Neural progenitor cell (in vitro differentiated cells): ENCODE measurements at places on chromosomes 7 and 10. TPM values are rescaled to one million over a fixed set of nuclear protein-coding genes. Genes with fewer than 3 reads are reported as not detected.

Gene OPTN
- total RNA-seq: 13.9 and 15.4 TPM in 2 replicates

Gene OPALIN
- total RNA-seq: not detected in 2 replicates

Gene SHTN1
- total RNA-seq: 13.2 and 17.3 TPM in 2 replicates

Gene FGL2
- total RNA-seq: not detected in 2 replicates

Gene TUBB8
- total RNA-seq: 1.9 and 4.3 TPM in 2 replicates

Gene CTAGE15
- 0.19 and 0.50 TPM in 2 replicates for total RNA-seq

- H3K27ac ChIP-seq: no peak overlapping the region
- no peaks in the 10 kb centered on the region for H3K4me1 ChIP-seq
- no peak overlapping the region for H3K4me3 ChIP-seq
Measured at GRCh38 chr7:116331020-116331419, 120.7 kb downstream of the TES start.

- DNase-seq: peak; percentile 72
- peaks cover 5% of the 10 kb centered on the region for H3K4me1 ChIP-seq
- H3K36me3 ChIP-seq: no peaks in the 10 kb centered on the region
- peak overlapping the region; percentile 81 for H3K4me3 ChIP-seq
Measured at GRCh38 chr7:158828133-158829020, 932 bp downstream of the ESYT2 start.

GRCh38 chr10:5743736-5744135 lies 59.1 kb downstream of the TASOR2 start:
- H3K4me1 ChIP-seq: peaks cover 11% of the 10 kb centered on the region
- H3K36me3 ChIP-seq: no peaks in the 10 kb centered on the region
- no peaks in the 10 kb centered on the region for H3K27me3 ChIP-seq
- H3K4me3 ChIP-seq: no peak overlapping the region
- no peak for DNase-seq
- H3K27ac ChIP-seq: no peak overlapping the region

- H3K36me3 ChIP-seq: no peaks in the 10 kb centered on the region
- no peak for DNase-seq
- H3K4me1 ChIP-seq: peaks cover 34% of the 10 kb centered on the region
- H3K27me3 ChIP-seq: no peaks in the 10 kb centered on the region
Measured at GRCh38 chr7:125257617-125258016, 328.0 kb upstream of the POT1 start.
